Osteocyte (in vitro differentiated cells): ENCODE measurements at places on chromosomes 11 and 22. TPM values are rescaled to one million over a fixed set of nuclear protein-coding genes. Genes with fewer than 3 reads are reported as not detected.

GRCh38 chr11:16226245-16226644 lies 130.1 kb downstream of the SOX6 start:
- DNase-seq, result no peak

GRCh38 chr22:26484360-26484706 lies 656 bp downstream of the SRRD start:
- no peak for DNase-seq

DNA sequence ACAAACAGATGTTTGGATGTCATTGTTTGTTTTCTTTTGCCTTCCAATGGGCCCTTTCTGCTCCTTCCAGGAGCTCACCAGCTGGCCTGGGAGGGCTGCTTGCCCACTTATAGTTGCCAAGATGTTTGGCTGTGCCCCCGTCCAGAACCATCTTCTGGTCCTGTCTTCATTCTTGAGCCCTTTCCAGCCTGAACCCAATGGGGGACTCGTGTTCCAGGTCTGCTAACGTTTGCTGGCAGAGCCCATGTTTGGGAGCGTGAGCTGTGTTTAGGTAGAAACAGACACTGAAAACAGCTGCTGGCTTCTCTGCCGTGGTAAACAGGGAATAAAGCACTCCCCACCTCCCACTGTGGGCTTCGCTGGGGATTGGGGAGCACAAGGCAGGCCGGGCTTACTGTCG lies 83.2 kb upstream of the SYT13 start:
- no peak for DNase-seq

- no peak for DNase-seq
These were observed 71.7 kb downstream of the AMBRA1 start for GRCh38 chr11:46521961-46522681.

The FAM180B gene
- total RNA-seq, result 0.32 and 0.52 TPM in 2 replicates

The OR51B5 gene
- total RNA-seq, result not detected in 2 replicates

The DEFB131B gene
- total RNA-seq, result not detected in 2 replicates
